Left colon (tissue), 2 donors: ENCODE measurements at places on chromosomes 6 and 20. TPM values are rescaled to one million over a fixed set of nuclear protein-coding genes. Genes with fewer than 3 reads are reported as not detected.

Gene CST1
- not detected for total RNA-seq

Gene CASS4
- 1.3 TPM for total RNA-seq

Gene ADGRB3
- 0.37 TPM for total RNA-seq

Gene RSPO3
- total RNA-seq, result 6.2 TPM

- DNase-seq, result no peak
These were observed at the start of gene HMGCLL1 for GRCh38 chr6:55578537-55579363. HMGCLL1 (minus strand) TSS chr6:55579192; CDS start chr6:55579055, 137 bp downstream.

- no peak for DNase-seq
These were observed 181.2 kb upstream of the FOXQ1 start for GRCh38 chr6:1130709-1131108.

DNA sequence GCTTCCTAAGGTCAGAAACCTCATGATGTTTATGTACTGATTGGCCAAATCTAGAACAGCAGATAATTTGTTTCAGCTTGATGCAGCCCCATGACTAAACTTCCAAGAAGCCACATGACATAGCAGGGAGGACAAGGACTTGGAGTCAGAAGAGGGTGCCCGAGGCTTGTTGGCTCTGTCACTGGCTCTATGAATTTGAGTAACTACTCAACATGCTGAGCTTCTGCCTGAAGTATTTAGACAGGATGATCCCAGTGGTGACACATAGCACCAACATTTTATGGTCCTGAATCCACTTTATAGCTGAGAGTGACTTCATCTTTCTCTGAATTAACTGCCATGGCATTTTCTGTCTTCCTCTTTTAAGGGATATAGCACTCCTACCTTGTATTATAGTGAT is 13.5 kb upstream of the TBX18 start:
- no peak for DNase-seq

- DNase-seq, result no peak
These were observed 50.8 kb upstream of the SGK1 start for GRCh38 chr6:134368670-134369069.

DNA sequence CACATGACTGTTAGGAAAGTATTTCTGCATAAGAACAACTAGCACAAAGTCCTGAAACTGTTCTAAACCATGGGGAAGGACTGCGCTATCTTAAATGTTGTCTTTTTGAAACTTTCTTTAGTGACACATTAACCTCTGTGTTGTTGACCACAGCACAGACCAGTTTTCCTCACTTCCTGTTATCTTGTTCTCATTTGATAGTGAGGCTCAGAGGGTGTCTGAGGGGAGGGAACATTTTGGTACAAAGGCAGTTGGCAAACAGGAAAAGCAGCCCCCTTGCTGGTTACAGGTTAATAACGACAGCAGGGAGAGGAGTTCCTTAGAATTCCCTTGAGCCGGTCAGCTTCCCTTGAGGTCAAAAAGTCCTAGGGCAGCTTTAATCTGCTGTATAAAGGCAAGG is 143.5 kb upstream of the BMP2 start:
- no peak for DNase-seq
